NCI-H2107 (cell line): ENCODE measurements at places on chromosomes 4 and X.

DNA sequence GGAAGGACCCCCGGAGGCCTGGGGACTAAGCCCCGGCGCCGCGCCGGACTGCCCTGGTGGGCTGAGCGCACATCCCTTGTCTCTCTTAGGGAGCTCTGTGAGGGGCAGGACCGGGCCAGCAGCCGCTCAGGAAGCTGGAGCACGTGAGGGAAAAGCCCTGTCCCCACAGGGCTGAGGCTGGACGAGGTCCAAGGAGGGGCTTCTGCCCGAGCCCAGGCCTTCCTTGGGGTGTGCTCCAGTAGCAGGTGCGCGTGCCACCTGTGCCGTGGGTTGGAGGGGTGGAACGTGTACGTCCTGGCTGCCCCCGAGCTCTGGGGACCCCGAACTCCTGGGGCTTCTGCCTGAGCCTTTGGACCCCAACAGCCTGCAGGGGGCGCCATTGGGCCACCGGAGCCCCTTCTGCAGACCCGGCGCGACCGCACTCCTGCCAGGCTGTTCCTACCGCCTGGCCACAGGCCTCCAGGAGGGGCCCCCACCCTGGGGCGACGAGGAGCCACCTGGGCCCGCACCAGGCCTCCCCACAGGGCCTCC, 27.2 kb downstream of the TACC3 start:
- peak; percentile 48 for DNase-seq

DNA sequence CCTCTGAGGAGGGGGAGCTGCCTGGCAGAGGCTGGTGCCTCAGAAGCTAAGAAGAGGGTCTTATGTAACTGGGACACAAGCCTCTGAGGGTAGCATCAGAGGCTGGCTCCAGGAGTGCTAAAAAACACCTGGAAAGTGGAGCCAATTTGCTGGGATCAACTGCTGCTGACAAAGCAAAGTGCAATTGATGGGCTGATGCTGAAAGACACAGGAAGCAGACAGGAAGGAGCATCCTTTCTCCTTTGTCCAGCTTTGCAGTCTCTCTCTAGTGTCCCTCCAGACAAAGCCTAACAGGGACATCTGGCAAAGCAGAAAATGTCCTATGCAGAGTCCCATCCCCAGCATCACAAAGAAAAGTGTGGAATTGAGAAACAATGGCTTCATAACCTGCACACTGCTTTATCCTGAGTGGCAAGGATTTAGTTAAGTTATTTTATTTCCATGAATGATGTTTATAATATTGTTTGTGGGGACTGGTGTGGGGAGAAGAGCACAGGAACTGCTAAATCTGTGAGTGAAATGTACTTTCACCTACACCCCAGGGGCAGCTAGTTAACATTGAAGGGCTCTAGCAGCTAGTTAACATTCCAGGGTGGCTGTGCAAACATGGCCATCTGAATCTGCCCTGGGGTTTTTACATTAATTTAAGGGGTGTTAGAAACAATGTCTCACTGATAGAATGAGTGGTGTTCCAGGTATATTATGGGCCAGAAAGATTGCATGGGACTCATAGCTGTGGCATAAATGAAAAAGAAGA, 25.6 kb upstream of the MBTPS2 start:
- no peak for DNase-seq

DNA sequence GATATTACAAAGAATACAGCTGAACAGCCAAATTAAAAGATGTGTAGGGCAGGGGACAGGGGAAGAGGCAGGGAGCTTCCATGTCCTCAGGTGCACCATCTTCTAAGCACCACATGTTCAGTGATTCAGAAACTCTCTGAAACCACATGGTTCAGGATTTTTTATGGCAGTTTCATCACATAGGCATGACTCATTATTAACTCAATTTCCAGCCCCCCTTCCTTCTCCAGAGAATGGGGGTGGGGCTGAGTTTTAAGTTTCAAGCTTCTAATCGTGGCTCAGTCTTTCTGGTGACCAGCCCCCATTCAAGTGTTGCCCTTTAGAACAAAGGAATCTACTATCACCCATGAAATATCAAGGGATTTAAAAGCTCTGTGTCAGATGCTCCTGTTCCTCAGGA, 317.8 kb upstream of the GALNT7 start:
- no peak for DNase-seq

DNA sequence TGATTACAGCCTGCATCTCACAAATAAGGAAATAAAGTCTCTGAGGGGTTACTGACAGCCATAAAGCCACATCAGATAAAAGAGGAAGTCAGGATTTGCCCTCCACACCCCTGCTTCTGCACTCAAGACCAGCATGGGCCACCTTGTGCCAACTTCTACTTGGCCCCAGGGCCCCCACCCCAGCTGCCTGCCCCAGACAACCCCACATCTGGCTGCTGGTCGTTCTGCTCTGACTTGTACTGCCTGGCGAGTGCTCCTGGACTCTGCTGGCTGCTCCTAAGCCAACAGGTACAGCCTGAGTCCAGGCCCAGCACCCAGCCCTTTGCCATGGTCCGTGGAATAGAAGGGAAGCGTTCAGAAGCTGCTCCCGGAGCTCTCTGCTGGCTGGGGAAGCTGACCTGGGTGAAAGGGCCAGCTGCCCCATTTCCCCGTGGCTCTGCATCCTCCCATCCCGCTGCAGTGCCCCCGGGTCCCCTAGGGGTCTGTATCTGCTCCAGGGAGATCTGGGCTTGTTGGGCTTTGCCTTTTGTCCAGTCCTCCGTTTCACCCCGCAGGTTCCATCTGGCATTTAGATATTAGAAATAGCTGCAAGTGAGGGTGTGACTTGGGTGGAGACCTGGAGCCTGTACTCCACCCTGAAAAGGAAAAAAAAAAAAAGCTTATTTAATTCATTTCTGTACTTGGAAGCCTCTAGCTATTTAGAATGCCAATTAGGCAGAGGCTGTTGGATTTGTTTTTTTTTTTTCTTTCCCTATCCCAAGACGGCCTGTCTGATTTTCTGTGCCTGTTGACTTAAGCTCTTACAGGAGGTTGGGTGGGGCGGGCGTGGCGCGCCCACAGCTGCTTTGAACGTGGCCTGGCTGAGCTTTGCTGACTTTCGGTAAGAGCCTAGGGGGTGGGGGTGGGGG, 194.7 kb downstream of the PTTG2 start:
- no peak for DNase-seq

DNA sequence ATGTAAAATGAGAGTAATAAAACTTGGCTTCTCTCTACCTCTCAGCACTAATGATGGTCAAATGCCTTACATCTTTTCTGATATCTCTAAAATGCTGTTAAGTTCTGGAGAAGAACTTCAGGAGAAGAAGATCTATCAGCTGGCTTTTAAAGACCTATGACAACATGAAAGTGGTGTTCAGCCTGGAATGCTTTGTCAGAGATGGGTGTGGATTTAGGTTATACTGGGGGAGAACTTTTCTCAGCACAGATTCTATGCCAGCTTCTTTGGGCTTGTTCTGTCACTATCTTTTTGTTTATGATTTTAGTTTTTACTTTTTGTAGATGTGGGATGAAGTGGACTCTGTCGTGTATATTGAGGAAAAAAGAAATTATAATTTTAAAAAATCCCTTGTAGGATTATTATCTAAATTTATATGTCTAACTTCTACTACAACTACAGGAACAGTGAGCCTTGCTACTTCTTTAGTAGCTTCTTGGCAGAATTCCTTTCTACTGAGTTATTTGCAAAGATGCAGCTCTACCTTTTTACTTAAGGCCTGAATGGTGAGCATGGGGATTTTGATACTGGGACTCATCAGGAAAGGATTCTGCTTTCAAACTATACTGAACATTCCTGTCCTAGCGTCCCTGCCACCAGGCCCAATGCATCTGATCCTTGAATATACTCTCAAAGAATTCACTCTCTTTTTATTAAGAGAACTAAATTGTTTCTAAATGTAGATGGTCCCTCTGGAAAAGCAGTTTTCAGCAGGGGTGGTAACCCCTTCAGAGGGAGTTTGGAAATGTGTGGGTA, 19.6 kb downstream of the CYP2U1 start:
- no peak for DNase-seq

- no peak for DNase-seq
Measured at GRCh38 chrX:13703589-13703988, 14.7 kb downstream of the RAB9A start.

DNA sequence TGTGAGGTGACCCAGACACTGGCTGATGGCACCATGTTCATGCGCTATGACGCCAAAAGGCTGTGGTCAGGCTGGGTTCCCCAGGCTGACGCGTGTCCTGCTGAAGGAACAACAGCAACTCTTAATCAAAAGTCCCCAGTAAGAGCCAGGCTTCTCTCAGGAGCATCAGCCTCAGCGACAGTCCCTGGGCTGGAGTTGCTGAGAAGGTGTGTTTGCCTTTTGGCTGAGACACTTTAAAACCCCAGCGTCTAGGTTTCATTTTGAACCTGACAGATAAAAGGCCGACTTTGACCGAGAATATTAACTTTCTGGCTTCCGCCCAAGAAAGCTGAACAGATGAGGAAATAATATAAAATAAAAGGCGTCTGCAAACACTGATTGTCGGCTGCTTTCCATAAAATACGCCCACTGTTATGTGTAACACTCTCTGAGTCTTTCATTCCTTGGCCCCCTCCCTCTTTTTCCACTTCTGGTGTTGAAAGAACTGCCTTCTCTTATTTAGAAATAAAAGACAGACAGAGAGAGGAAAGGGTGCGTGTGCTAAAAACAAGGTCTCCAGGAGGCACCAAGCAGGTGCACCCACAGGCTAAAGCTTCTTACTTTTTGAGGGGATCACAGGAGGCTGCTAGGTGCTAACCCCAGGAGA, 373.6 kb downstream of the MID1IP1 start:
- DNase-seq, result peak; percentile 52

- no peak for DNase-seq
Measured at GRCh38 chr4:183666088-183666487, 7.0 kb downstream of the TRAPPC11 start.

DNA sequence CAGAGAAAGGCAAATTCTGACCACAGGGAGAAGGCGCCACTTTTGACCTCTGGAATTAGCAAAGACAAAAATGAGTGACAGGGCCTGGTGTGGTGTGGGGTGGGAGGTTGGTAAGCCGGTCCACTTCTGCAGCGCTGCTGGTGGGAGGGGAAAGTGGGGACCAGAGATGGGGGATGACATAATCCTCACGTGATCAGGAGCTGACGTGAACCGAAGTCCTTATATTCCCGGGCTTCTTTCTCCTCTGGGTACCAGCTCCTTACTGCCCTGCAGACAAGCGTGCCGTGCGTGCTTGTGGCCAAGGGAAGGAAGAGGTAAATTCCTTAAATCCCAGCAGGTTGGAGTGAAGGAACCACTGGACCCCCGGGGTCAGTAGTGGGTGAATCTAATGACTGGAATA, at the start of gene TCEAL7:
Gene TCEAL7 (plus strand): TSS at position 249 of the 400 bp plus-strand sequence. CDS start 1,165 bp downstream, outside the sequence.
- no peak for DNase-seq

- DNase-seq, result no peak
Measured at GRCh38 chr4:27742816-27743215, 882.2 kb downstream of the STIM2 start.

DNA sequence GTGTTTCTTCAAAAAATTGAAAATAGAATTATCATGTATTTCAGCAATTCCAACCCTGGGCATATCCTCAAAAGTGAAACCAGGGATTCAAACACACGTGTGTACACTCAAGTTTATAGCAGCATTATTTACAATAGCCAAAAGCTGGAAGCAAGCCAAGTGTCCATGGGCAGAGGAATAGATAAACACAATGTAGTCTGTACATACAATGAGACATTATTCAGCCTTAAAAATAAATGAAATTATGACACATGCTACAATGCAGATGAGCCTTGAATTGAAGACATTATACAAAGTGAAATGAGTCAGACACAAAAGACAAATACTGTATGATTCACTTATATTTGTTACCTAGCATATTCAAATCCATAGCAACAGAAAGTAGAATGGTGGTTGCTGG, 853.4 kb downstream of the STIM2 start:
- no peak for DNase-seq

GRCh38 chrX:653306-653705, 22.7 kb downstream of the SHOX start:
- DNase-seq, result no peak

GRCh38 chrX:51332188-51332942, at the start of gene NUDT10:
TSS of gene NUDT10 (plus strand) at chrX:51332822. CDS start at chrX:51332966, 144 bp downstream.
- DNase-seq, result no peak

GRCh38 chr4:104938624-104939023, 208.1 kb upstream of the TET2 start:
- DNase-seq, result no peak

GRCh38 chr4:128363966-128364365, 76.4 kb upstream of the PGRMC2 start:
- DNase-seq, result no peak

- no peak for DNase-seq
Measured at GRCh38 chr4:168509786-168510185, 12.9 kb downstream of the PALLD start.

GRCh38 chr4:53548662-53549061, 42.6 kb downstream of the LNX1 start:
- no peak for DNase-seq

DNA sequence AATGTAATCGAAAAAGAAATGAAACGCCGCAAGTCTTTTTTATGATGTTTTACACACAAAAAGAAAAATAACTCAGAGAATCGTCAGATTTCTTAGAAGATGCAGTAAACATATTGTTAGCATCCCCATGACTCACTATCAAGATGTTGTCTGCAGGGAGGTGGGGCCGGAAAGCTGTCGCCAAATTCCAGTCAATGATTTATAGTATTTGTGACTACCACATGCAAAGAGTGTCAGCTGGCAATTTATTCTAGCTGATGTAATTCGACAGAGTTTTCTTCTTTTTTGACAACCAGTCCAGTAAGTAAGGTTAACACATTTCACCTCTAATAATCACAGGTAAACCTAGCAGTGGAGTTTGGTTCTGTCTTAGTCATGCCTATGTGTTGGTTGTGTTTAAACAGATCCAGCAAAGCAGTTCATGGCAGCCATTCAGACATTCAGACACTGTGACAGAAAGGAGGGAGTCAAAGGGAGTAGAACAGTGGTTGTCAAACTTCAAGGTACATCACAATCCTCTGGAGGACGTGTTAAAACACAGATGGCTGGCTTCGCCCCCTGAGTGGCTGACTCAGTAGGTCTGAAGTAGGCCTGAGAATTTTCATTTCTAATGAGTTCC, 19.8 kb upstream of the PPP1R2C start:
- DNase-seq, result no peak

- DNase-seq, result no peak
Measured at GRCh38 chr4:165864271-165864670, 8.8 kb upstream of the TLL1 start.

GRCh38 chr4:118872181-118872580, 16.5 kb upstream of the SYNPO2 start:
- no peak for DNase-seq

DNA sequence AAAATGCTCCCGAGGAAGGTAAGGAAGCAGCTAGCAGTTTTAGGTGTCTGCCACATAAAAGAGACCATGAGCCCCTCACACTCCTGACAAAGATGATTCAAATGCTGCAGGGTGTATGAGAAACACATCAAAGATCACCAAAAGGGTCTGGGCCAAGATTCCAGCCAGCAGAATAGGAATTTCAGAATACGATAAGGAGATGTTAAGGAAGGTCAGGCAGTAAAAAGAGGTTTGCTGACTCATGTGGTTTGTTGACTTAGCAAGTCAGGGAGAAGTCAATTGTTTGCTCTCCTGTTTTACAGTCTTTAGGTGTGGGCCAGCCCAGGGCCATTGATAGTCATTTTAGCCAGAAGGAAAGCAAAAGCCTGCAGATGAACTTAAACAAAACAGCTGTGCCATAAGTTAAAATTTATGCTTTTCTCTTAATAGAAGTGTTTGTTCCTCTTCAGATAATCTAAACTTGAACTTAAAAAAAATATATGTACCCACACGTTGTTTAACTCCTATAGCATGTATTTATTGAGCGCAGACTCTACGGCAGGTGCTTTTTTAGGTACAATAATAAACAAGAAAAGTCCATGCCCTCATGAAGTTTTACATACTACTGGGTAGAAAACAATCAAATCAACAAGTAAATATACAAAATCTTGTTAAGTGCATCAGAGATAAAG, 115.6 kb downstream of the CAMK2D start:
- DNase-seq, result no peak

- no peak for DNase-seq
Measured at GRCh38 chrX:152028579-152028978, 54.1 kb upstream of the GABRE start.
